ENCODE measurements at places on chromosomes 13 and 19.

DNA sequence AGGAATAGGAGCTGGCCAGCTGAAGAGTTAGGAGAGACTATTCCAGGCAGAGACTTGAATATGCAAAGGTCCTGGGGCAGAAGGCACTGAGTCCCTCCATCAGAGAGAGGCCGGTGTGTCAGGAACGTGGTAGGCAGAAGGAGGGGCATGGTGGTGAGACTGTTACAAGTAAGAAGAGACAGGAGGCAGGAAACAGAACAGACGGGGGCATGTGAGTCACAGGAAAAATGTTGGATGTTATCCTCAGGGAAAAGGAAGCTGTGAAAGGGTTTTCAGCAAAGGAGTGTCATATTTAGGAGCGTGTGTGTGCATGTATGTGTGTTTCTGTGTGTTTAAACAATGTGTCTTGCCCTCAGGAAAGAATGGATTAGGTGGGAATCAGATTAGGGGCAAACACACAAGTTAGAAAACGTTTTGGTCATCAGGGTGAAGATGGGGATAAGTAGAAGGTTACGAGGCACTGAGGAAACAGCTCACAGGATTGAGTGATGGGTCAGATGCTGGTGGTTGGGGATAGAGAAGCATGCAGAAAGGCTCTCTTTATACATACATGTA, 1.1 kb downstream of the EDDM13 start:
- peak; percentile 49 for DNase-seq

DNA sequence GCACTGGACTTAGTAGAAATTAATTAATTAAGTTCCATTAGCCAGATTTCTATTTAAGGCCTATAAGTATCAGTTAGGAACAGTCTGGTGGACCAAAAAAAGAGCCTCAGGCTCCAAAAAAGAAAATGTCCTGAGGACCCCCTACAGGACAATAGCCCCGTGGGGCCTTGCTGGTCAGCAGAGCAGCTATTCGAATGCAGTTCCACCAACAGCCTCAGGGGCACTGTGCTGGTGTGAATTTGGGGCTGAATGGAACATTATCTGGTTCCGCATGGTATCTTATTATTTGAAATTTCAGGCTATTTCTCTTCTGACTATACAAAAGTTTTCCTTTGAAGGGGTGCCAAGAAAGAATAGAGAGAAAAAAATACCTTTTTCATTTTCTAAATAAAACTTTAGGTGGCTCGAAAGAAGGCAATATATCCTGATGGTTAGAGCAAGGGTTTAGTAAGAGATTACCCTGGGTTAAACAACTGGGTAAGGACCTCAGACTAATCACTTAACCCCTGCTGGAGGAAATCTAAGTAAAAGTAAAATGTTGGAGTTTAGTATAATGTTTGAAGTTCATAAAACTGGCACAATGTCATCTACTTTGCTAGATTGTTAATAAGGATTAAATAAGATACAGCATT, 147.2 kb downstream of the MIPEP start:
- peak; percentile 20 for DNase-seq

DNA sequence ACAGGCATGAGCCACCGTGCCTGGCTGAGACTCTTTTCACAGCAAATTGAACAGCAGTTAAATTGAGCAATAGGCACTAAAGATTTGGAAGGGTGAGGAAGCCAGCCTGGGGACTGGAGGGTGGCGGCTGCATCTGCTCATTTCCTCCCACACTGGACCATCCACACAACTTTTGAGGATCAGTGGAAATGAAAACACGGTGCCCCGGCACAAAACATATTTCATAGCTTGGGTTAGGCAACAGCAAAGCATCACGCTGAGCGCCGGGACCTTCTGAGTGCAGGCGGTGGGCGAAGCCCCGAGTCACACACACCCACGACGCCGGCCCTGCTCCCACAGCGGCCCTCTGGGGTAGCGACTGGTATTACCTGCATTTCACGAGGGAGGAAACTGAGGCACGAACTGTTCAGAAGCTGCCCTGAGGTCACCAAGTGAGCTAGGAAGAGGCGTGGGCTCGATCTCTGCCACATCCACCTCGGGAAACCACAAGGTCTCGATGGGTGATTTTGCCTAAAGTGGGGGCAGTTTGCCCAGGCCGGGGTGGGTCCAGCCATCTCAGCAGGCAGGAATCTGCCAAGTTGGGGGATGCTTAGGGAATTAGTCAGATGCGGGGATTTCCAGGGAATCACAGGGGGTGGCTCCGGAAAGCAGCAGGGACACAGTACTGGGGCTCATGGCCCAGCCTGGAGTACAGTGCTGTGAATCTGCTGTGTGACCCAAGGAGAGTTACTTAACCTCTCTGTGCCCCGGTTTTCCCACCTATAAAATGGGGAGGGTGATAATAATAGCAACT, 3.5 kb upstream of the SBNO2 start:
- DNase-seq = peak; percentile 99

- DNase-seq = no peak
Observed at GRCh38 chr13:33543089-33543459, 257.5 kb upstream of the STARD13 start.

DNA sequence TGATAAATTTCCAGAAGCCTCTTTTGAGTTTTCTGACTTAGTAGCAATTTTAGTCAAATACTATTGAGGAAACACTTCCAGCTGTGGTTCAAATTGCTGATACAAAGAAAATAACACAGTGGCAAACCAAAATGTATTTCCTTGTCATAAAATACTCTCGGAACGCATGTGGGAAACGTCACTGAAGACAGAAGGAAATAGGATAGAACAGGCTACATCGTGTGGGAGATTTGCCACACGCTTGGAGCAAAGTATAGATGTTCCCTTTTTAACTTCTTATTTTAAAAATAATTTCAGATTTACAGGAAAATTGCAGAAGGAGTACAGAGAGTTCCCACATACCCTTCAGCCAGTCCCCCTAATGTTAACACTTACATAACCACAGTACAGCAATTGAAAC, 88.8 kb downstream of the ING1 start:
- no peak for DNase-seq

DNA sequence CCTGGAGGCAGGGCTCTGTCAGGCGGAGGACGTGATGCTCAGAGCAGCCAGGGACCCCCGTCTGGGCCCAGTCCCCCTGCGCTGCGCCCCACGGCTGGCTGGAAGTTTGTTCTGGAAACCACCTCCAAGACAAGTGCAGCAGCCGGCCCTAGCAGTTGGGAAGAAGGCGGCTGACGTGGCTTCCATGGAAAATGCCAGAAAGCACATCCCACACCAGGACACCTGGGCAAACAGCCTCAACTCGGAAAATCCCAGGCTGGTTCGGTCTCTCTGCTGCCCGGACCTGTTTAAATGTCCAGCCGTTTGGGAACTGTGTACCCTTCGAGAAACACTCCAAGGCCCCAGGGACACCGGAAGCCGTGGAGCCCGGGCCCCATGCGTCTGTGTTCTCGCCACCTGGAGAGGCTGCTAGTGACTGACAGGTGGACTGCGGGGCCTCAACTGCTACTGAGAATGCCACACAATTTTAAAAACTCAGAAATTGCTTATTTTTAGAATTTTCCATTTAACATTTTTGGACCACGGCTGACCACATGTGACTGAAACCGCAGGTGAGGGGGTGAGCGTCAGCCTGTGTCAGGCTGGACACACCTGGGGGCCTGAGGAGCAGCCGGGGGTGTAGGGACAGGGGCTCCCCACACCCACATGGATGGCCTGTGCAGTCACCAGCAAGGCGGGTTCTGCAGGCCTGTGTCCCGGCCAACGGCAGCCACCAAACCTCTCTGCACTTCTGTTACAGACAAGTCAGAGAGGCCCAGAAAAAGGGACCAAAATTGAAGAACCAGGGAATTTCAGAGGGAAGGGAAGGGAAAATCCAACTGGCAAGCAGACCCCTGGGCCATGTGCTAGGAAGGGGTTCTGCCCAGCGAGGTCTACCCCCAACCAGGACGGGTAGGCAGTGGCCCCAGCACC, 31.7 kb downstream of the RASA3 start:
- no peak for DNase-seq

DNA sequence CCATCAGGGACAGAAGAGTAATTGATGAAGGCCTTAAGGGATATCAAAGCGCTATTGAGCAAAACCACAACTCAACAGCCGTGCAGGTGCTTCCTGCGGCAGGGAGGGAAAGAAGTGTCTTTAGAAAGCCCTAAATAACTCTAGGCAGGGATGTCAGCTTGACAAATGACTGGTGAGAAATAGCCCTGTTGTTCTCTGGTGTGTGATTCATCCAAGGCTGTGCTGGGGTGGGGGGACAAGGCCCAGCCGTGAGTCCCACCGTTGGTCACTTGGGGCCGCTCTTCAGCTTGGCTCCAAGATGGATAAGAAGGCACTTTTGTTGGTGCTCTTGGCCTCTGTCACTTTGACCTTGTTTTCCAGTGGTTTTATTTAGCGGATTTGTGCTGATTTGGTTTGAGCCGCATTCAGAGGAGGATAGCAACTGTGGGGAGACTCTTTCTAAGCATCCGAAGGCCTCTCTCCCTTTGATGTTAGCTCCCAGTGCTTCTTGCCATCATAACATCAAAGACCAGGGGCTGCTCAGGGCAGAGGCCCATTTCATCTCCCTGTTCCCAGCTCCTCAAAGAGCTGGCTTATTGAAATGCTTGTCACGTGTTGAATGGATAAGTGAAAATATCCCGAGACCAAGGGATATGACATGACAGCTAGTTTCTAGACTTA, 130.3 kb upstream of the SERP2 start:
- peak; percentile 53 for DNase-seq

GRCh38 chr13:78192716-78193115, 274.1 kb upstream of the EDNRB start:
- DNase-seq = peak; percentile 81

- DNase-seq = peak; percentile 36
Observed at GRCh38 chr19:29260477-29261317, 47.7 kb upstream of the UQCRFS1 start.

All from EL (cell line).